Hindlimb muscle (tissue), 1 donor: ENCODE measurements at places on chromosomes 2 and 18. TPM values are rescaled to one million over a fixed set of nuclear protein-coding genes. Genes with fewer than 3 reads are reported as not detected.
A peak's percentile ranks its signal among the peaks of the same experiment; 100 is the strongest.

DNA sequence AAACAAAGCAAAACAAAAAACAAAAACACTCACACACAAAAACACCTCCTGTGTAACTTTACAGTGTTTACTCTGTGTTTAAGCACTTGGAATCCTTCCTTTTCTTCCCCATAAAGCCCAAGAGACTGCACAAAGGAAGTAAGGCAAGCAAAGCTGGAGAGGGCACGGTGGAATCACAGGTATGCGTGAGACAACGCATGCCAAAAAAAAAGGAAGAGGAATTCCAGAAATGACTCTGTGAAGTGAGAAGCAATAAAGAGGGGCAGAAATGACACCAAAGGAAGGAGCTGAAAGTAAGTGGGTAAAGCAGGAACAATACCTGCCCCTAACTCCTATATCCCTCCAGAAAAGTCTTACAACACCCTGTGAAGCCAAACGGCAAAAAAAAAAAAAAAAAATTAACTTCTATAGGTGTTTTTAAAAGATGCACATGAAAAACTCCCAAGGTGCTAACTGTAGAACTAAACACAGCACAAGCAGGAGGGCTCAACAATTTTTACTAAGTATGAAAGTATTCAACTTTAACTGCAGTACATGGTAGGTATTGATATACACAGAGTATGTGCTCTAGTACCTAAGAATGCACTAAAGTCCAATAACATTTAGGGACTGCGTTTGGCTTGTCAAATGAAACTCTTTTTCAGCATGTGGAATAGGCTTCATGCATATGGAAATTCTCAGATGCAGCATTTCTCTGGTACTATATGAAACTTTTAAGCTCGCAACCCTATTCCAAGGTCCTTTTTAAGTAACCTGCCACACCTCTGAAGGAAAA is 9.1 kb downstream of the RND3 start:
- no peak for DNase-seq

GRCh38 chr18:77124452-77124922 is 8.1 kb downstream of the MBP start:
- DNase-seq: no peak

- DNase-seq: no peak
Measured at GRCh38 chr2:174535083-174535482, 48.3 kb upstream of the GPR155 start.

GRCh38 chr2:101179982-101180381 is 28.8 kb upstream of the TBC1D8 start:
- DNase-seq: no peak

DNA sequence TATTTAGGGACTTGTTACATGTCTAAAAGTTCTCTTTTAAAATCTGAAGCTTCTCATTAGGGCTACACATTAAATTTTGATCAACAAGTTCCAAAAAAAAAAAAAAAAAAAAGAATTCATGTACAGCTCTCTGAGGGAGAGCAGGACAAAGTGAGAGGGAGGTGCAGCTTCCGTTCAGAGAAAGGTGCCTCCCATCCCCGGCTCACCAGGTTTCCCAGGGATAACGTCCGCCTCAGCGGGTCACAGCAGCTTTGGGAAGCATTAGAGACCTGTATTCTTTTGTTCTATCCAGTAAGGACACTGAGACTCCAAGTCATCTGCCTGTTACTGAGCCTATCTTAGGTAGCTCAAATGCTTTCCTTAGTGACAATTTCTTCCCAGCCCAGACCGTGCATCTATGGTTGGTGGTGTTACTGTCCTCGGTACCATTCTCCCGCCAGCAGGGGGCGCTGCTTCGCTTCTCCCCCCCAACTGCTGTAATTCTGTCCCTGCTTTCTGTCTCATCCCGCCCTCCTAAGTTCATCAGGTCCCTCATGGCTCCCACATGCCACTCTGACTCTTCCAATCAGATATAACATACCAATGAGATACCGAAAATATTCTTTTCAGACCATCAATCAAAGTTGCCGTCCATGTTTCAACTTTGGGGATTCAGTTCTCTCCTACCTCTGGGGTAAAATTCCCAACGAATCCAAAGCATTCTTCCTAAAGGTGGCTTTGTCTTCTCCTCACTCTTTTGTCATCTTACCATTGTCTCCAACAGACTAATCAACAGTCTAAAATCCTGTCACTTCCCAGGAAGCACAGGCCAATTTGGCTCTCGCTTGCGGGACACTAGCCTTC is 466.5 kb downstream of the METTL4 start:
- peak; percentile 8 for DNase-seq

DNA sequence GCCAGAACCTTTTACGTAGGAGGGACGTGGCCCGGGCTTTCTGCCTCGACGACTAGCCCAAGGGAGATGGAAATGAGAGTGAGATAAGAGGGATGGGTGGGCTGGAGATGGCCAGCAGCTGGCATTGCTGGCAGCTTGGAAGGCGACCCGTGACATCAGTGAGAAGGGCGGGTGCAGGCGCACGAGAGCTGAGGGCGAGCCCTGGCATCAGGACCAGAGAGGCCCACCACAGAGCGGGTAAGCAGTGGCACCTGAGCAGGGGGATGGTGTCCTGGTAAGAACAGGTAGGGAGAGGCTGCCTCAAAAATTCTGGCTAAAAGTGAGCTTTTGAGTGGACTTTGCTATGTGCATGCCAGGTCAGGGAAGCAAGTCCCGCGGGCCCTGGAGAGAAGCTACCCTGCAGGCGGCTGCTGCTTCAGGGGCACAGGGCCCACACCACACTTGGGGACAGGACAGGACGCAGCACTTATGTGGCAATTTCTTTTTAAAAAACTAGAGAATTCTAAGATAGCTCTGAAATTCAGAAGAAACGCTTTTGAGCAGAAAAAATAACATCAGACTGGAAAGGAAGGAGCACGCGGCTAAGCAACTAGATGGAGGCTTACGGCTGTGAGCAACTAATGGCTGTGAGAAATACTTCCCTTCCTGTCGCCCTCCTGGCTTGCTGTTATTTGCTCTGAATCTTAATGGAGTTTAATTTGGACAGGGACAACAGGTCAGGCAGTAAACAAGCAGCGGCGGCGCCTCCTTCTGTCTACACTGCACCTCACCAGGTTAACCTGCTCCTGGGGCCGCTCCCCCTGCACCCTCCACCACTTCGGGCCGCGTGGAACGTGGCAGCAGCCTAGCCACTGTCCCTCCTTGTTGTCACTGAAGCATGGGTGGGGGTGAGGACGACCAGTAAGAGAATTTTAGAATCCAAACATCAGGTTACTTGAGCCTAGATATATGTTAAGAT is 20.5 kb downstream of the THAP4 start:
- DNase-seq: no peak

GRCh38 chr18:2970772-2971659 is 41.9 kb downstream of the LPIN2 start:
- DNase-seq: no peak

- no peak for DNase-seq
Measured at GRCh38 chr2:208103616-208104015, 20.7 kb downstream of the CRYGD start.

DNA sequence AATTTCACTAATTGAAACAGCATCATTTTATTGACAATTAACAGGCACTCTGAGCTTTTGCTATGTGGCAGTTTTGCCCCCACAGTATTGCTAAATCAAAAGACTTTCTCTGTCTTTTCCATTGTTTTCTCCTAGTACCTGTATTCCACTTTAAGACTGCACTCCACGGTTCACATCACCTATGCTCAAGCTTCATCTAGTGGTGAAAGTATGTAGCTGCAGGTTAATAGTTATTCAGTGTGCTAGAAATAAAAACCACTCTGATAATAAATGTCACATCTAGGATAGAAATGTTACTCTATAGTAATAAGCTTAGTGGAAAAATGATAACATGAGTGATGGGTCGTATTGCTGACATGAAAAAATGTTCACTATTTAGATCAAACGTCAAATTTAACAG is 24.6 kb downstream of the ARL6IP6 start:
- no peak for DNase-seq

GRCh38 chr2:102397209-102397608 is 25.8 kb upstream of the IL18RAP start:
- DNase-seq: no peak

GRCh38 chr2:221166292-221166691 is 405.8 kb downstream of the EPHA4 start:
- peak; percentile 81 for DNase-seq

DNA sequence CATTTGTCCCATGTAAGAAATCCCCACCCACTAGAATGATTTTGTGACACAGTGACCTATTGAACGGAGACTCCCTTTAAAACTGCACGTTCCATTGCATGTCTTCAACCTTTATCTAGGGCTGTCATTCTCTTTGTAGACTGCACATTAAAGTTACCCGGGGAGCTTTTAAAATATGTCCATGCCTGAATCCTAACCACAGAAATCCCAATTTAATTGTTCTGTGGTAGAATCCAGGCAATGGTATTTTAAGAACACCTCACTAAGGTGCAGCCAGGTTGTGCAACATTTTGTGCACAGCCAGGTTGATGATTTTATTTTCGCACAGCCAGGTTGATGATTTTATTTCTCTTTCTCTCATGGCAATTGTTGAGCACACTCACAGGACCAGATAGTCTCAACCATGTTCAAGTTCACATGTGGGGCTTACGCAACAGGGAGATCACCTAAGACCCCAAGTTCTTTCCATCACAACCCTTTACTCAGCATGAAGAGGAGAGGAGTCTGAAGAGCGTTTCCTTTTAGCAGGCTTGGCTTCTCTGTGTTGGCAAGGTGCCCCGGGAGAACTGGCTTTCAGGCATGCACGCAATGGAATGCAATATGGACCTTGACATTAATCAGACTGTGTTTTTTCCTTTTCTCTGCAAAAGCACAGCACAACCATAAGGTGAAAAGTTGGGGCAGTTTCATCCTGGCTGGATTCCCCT is 467.3 kb upstream of the ETAA1 start:
- DNase-seq: peak; percentile 31

DNA sequence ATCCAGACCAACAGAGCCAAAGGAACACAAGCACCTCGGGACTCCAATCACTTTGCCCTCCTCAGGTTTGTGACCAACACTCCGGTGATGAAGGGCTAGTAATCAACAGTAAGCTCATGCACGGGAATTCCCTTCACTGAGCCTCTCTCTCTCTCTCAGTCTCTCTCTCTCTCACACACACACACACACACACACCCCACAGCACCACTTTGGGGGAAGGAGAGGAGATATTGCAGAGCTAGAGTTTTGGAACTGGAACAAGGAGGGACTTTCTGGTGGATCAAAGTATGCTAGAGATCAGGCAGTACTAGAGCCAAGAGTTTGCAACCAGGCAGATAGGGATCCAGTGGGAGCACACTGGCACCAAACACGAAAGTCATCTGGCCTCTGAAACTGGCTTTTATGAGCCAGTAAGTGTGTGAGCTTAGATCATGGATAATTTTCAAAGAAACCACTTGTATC is 98.7 kb downstream of the ANKRD44 start:
- DNase-seq: no peak

DNA sequence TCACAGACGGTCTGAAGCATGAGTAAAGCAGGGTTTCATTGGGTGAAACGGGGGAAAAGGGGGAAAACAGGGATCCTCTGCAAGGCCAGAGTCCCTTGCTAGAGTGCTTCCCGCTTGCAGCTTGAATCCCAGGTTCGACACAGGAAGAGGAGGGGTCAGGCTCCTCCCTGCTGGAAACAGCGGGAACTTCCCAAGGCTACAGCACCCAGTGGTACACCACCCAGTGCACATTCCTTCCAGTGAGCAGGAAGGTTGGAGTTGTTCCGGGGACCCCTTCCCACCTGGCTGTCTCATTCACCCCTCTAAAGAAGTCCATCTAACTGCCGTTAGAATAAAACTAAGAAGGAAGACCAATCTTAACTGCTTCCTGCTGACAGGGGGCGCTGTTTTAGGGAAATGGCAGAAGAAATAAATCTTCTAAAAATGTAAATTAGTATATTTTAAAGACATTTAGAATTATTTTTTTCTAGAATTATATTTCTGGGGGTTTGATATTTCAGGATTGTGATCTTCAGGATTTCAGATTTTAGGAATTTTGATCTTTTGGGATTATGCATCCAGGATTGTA is 230.9 kb downstream of the RBM43 start:
- DNase-seq: no peak

DNA sequence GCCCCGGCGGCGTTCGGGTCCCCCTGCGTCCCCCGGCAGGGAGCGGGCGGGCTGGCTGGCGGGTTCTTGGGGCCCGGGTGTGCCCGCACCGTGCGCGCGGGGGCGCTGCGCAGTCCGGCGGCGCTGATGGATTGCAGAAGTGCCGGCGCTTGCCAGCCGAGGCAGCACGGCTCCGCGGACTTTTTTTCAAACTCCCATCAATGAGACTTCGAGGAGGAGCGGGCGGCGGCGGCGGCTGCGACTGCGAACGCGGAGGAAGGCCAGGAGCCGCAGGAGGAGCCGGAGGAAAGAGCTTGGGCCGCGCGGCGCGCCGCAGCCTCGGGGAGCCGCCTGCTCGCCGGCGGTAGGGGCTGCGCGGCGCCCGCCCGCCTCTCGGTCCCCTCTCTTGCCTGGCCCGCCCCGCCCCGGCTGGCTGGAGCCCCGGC is at the start of gene GLI2:
GLI2 (plus strand) TSS at position 123 of the 425 bp plus-strand sequence. CDS start 61,453 bp downstream, outside the sequence.
- peak; percentile 87 for DNase-seq

DNA sequence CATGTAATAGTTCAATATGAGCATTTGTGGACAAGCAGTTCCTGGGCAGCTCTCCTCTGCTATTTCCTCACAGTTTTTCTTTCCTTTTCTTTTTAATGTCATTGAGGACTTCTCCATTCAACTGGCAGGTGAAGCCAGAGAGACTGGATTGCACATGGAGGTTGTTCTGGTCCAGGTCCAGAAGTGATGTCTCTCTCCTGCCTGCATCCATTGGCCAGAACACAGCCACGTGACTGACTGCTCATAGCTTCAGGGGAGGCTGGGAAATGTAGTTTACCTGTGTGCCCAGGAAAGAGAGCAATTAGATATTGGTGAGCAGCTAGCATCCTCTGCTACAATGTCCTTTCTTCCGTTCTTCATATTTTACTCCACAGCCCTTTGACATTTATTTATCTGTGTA is 20.2 kb upstream of the ADAM23 start:
- no peak for DNase-seq

- no peak for DNase-seq
Measured at GRCh38 chr2:241009601-241010530, 11.4 kb downstream of the SNED1 start.

DNA sequence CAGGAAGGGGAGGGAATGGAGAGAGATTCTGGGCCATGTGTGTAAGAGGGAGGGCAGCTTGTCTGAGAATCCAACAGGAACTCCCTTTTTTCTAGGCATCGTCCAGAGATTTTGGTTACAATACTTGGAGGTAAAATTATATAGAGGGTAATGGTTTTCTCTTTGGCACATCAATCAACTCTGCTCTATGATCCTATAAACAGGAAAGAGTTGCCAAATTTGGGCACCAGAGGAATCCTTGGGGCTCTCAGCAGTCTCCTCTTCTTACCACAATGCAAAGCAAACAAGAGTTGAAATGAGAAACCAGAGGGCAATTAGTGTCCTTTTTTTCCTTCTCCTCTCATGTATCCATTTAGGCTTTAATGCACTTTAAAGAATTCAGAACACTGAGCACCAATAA is 243.4 kb downstream of the SLC8A1 start:
- DNase-seq: no peak

RAB27B gene
- polyA plus RNA-seq: 0.30 TPM

DYTN gene
- not detected for polyA plus RNA-seq

RPRD1A gene
- 39.1 TPM for polyA plus RNA-seq

GKN2 gene
- not detected for polyA plus RNA-seq

HTR2B gene
- polyA plus RNA-seq: 0.35 TPM

ANKRD30B gene
- not detected for polyA plus RNA-seq

ZNF396 gene
- polyA plus RNA-seq: 1.3 TPM

HRH4 gene
- polyA plus RNA-seq: 0.06 TPM

STON1 gene
- 10.1 TPM for polyA plus RNA-seq

ASPRV1 gene
- 3.4 TPM for polyA plus RNA-seq

ELOA2 gene
- not detected for polyA plus RNA-seq

EPHA4 gene
- polyA plus RNA-seq: 12.2 TPM
